DMS79 treated with DMSO at 0.1 percent for 48 hours (cell line): ENCODE measurements at places on chromosomes 1 and 21.

GRCh38 chr1:91795591-91796389 lies 90.2 kb downstream of the TGFBR3 start:
- no peak for DNase-seq

DNA sequence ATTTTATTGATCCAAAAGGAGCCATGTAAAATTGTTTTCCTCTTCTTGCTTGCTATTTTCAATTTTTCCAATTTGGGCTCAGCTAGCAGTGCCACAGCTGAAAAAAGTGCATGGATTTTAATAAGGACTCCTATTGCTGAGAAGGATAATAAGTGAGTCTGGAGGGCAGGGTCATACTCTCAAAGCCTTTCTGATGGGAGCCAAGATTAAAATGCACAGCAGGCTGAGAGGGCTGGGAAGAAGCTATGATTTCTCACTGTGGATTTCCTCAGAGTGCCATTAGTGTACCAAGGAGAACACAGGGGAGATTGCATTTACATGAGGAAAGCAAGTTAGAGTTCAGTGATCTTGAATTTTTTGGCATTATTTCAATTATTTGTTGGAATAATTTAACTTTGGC lies 261.3 kb downstream of the ST6GALNAC3 start:
- no peak for DNase-seq

- DNase-seq: no peak
Measured at GRCh38 chr1:14055442-14056223, 355.6 kb downstream of the PRDM2 start.

GRCh38 chr1:150765296-150765976 lies at the start of gene CTSS:
TSS of gene CTSS (minus strand) at chr1:150765778. CDS start at chr1:150764763, 1,015 bp downstream.
- peak; percentile 78 for DNase-seq

DNA sequence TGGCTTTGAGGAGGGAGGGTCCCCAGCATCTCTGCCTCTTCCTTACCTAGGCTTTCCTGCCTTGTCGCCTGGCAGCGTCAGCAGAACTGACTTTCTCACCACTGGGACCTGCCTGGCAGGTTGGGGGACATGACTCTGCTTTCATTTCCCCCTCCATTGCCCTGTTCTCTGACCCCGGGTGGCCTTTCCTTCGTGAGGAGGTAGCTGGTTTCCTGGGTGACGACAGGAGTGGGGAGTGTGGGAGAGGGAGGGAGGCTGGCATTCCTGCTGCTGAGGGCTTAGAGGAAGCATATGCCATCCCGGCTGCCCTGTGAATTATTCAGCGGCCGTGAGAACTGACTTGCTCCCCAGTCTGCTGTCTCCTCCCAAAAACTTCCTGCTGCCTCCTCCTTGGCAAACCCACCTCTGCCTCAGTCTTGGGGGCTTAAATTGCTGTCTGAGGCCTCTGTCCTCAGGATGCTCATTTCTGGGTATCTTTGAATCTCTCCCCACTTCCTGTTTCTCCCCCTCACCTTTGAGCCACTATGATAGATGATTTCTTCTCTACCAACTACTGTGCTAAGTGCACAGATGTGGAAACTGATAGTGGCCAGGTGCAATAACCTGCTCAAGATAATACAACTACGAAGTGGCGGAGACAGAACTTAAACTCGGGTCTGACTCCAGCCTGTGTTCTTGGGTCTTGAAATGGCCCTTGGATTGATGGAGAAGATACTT lies 182.0 kb upstream of the CSF3R start:
- DNase-seq: no peak

GRCh38 chr1:106173101-106173500 lies 883.4 kb upstream of the PRMT6 start:
- no peak for DNase-seq

DNA sequence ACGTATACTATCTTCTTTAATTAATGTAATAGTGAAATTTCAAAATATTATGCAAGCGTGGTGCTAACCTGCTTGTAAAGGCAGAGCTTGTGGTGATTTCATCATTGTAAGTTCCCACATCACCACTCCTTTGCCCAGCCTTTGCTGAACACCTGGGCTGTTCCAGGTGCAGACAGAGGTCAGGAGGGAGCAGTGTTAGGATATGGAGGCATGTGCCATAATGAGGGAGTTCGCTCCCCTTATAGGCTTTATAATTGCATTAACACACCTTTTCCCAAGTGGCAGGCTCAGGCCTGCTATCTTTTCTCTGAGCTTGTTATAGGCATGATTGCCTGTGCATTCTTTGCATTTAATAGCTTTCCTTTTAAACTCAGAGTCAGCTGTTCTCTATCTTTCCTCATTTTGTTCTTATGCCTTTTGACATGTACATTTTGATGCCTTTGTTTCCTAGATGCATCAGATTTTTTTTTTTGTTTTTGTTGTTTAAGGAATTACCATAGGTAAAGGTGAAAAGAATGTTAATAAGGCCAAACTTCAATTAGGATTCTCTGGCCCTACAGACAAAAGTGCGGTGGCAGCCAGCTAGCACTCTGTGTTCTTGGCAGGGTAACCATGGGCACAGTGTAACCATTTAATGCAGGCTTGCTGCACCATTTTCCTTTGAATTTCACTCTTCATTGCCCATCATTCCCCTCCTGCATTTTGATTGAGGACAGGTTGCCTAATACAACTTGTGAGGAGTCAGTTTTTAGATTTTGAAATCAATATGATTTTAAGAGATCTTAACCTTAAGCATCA lies 12.6 kb downstream of the NPL start:
- no peak for DNase-seq

- DNase-seq: peak; percentile 81
Measured at GRCh38 chr1:2003541-2004131, at the start of gene CFAP74. TSS of gene CFAP74 (minus strand) at chr1:2003786. CDS start at chr1:1990956, 12,830 bp downstream.

GRCh38 chr1:224673141-224673540 lies 57.0 kb downstream of the CNIH3 start:
- no peak for DNase-seq

DNA sequence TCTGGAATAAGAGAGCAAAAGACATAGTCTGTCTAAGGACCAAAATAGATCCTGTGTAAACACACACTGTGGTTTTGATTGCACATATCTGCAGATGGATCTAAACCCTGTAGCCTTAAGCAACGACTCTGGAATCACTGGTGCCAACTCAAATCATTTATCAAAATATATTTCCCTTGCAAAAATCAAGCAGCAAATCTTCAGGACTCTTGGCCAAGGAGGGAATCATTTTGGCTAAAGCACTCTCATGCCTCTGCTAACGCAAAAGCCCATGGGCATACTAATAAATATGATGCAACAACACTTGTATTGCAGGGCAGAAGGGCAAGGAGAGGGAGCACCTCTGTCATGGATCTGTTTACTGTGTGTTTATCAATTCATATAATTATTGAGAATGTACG lies 155.4 kb upstream of the DUSP10 start:
- peak; percentile 9 for DNase-seq
